ENCODE measurements at places on chromosomes 11 and 22.

- no peak for DNase-seq
These were observed 105.2 kb downstream of the TRAF6 start for GRCh38 chr11:36404831-36405230.

- DNase-seq, result no peak
These were observed 116.8 kb downstream of the RRAS2 start for GRCh38 chr11:14242187-14242586.

- no peak for DNase-seq
These were observed 117.8 kb downstream of the NTM start for GRCh38 chr11:131488238-131488637.

DNA sequence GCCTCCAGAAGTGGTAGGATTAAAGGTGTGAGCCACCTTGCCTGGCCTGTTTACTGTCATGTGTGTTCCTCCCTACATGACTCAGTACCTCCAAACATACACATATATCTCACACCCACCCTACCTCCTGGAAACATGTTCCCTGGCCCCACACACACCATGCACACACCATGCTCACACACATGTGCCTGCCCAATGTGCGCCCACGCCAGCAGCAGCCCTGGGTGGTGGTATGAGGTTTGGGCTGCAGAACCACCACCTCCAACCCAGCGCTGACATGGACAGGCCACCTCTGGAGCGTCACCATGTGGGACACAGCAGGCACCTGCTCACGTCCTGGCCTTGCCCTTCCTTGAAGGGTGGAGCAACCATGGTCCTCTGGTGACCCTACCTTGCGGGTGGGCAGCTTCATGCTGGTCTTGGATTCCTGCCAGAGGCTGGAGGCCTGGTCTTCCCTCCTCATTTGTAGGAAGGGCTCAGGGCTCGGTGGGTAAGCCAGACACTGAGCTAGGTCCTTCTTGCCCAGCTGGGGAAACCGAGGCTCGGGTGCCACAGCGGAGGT lies 37.9 kb downstream of the KIAA1671 start:
- no peak for DNase-seq

DNA sequence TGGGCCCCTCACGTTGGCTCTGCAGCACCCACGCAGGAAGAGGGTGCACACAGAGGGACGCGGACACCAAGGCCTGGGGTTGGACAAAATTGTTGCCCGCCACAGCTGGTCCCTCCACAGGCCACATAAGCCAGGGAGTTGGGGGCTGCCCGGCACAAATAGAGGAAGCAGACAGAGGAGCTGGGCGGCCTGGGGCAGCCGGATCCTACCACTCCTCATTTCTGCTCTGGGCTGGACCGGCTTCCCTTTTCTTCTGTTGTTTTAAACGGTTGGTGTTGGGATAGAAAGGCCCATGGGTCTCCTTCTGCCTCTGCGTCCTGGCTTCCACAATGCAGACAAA lies 36.4 kb upstream of the LINC01488 start:
- peak; percentile 42 for DNase-seq

GRCh38 chr11:59611570-59612565 lies 3.7 kb downstream of the OSBP start:
- no peak for DNase-seq

GRCh38 chr11:66055021-66055420 lies 2.9 kb downstream of the SF3B2 start:
- DNase-seq, result no peak

- DNase-seq, result no peak
These were observed 7.1 kb downstream of the P2RY2 start for GRCh38 chr11:73225001-73225686.

- no peak for DNase-seq
These were observed 125.4 kb downstream of the CASP12 start for GRCh38 chr11:104772806-104773241.

GRCh38 chr11:59669611-59670009 lies 773 bp upstream of the PATL1 start:
- no peak for DNase-seq
